ENCODE measurements at places on chromosomes 6 and 20.
A peak's percentile ranks its signal among the peaks of the same experiment; 100 is the strongest.

GRCh38 chr6:97394160-97394748 lies 111.2 kb upstream of the MMS22L start:
- DNase-seq, result peak; percentile 75

- peak; percentile 61 for DNase-seq
Observed at GRCh38 chr6:132648356-132648755, 10.6 kb downstream of the TAAR1 start.

DNA sequence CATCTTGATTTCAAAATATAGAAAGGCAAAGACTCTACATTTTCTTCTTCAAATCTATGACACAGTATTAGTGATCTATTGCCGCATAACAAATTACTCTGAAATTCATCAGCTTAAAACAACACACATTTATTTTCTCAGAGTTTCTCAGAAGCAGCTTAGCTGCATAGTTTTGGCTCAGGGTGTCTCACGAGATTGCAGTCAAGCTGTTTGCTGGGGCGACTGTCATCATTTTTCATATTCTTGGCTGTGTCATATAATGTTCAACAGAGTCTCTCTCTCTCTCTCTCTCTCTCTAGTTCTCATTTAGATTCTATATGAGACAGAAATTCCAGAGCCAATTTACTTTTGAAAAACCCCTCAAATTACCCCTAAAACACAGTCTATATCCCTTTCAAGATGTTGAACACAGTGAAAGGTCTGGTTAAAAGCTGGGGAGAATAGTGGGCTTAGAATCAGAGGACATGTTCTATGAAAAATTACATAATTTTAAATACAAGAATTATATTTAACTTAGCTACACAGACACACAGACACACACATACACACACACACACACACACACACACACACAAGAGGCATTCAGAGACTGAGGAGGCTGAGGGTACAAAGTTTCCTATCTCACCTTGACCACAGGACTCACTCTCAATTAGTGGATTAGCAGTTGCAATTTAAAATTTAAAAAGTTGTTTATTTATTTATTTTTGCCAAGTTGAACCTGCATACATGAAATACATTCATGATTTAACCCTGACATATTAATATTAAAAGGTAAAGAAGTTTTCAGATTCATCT lies 86.7 kb downstream of the MKKS start:
- DNase-seq, result peak; percentile 10

GRCh38 chr20:48169650-48170225 lies 384.5 kb upstream of the SULF2 start:
- DNase-seq, result no peak

- peak; percentile 26 for DNase-seq
Observed at GRCh38 chr6:151869345-151869744, 61.9 kb downstream of the ESR1 start.

- no peak for DNase-seq
Observed at GRCh38 chr20:33475381-33476152, 14.3 kb upstream of the CBFA2T2 start.

- no peak for DNase-seq
Observed at GRCh38 chr20:11344939-11345338, 572.8 kb upstream of the BTBD3 start.

DNA sequence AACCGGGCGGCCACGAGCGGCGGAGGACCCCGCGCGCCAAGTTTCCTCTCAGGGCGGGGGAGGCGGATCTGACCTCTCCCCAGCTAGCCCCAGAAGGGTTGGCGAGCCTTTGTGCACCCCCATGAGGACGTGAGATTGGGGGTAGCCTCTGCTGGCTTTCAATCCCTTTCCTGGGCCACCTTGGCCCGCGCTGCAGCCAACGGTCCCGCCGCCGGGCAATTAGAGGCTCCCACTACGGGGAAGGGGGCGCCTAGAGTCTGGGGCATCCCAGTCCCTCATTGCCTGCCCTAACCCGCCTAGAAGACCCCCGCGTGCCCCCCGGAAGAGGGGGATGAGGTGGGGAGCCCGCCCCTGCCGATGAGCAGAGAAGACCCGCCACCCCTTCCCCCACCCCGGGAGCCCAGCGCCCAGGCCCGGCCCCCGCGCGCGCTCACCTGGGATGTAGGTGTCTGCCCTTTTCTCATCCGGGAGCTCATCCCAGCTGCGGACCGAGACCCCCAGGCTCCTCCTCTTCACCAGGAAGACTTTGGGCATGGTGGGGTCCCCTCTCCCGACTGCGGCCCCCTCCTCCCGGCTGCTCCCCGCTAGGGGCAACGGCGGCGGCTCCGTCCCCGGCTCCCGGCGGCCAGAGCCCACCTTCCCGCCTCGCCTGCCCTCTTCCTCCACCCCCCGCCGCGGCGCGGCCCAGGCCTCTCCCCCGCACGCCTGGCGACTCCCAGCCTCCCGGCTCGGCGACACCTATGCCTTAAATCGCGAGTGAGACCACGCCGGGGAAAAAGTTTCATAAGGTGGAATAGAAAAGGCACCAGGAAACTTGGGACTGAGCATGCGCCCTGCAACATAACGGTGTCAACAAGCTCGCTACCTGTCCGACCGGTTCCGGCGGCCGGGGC lies at the start of gene OVOL2:
Gene OVOL2, minus strand, starts transcription at position 816 of the 893 bp plus-strand sequence. Its CDS starts 282 bp downstream, at position 534.
- DNase-seq, result peak; percentile 2

- no peak for DNase-seq
Observed at GRCh38 chr20:2973574-2973973, 69.8 kb upstream of the GNRH2 start.

DNA sequence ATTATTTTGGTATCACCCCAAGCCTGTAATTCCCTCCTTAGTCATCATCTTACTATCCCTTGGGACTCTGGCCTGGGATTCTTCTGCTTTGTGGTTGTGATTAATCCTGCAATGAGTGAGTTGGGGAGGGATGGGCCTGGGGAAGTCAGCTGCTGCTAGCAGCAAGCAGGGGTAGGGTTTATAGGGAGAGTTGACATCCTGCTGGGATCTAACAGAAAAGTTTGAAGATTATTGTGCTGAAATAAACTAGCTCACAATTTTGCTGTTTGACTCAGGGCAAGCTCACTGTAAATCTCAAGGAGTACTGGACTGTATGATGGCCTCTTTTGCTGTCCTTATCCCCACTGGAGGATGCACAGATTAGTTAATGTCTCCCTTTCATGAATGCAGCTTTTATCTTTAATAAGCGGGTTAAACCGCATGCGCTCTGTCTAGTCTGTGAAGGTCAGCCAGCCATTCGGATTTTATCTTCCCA lies 83.4 kb downstream of the JARID2 start:
- peak; percentile 82 for DNase-seq

- no peak for DNase-seq
Observed at GRCh38 chr6:4632421-4632820, 143.8 kb upstream of the CDYL start.

- peak; percentile 47 for DNase-seq
Observed at GRCh38 chr20:50504231-50504823, 5.9 kb upstream of the PTPN1 start.

- no peak for DNase-seq
Observed at GRCh38 chr6:36843170-36843569, 3.9 kb upstream of the CPNE5 start.

- peak; percentile 92 for DNase-seq
Observed at GRCh38 chr20:19889011-19889953, 127.9 kb upstream of the NAA20 start.

GRCh38 chr6:105646391-105646867 lies 243.5 kb upstream of the PREP start:
- no peak for DNase-seq

- peak; percentile 45 for DNase-seq
Observed at GRCh38 chr6:134642279-134642678, 307.6 kb downstream of the ALDH8A1 start.

DNA sequence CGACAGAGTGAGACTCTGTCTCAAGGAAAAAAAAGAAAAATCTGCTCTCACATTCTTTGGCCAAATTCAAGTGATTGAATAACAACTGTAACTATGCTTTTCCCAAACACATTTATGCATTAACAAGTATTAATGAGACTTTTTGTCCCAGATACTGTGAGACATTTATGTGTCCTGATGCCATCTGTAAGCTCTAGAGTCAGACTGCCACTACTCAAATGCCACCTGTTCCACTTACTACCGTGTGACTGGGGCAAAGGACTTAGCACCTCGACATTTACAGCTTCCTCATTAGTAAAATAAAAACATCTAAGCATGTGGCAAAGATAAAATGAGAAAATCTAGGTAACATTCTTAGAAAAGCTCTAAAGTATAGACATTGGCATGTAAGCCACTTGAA lies 178.1 kb upstream of the MARCKS start:
- DNase-seq, result no peak

DNA sequence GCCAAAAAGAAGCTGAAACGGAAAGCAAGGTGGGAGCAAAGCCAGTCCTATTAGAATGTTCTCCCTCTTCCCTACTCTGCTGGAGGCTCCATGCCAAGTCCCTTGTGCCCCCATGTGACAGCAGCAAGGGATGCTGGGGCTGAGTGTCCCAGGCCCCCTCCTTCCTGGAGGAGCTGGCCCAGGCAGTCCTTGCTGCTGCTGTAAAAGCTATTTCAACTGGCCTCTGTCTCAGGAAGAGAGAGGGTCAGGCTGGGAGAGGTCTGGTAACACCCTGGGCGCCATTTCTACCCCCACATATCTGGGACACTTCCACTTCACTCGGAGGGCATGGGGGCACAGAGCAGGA lies 25.0 kb downstream of the TTBK1 start:
- DNase-seq, result no peak

- no peak for DNase-seq
Observed at GRCh38 chr6:109791301-109791700, 100.2 kb downstream of the FIG4 start.

DNA sequence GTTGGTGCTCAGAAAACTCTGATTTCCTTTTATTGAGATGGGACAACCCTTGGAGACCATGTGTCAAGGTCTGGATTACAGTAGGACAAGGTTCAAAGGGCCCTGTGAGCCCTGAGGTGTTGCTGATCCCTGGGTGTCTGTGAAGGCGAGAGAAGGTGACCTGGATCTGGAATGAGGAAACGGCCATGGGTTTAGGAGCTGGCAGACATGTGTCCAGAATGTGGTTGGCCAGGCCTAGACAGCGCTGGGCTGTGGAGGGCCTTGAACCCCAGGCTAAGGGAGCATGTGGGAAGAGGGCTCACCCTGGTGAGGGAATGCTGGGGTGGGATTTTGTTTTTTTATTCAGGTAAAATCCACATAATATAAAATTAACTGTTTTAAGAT lies 24.9 kb downstream of the PCMTD2 start:
- DNase-seq, result no peak

- no peak for DNase-seq
Observed at GRCh38 chr20:45032276-45032675, 66.0 kb downstream of the STK4 start.

- no peak for DNase-seq
Observed at GRCh38 chr20:23061262-23061661, 11.8 kb upstream of the THBD start.

DNA sequence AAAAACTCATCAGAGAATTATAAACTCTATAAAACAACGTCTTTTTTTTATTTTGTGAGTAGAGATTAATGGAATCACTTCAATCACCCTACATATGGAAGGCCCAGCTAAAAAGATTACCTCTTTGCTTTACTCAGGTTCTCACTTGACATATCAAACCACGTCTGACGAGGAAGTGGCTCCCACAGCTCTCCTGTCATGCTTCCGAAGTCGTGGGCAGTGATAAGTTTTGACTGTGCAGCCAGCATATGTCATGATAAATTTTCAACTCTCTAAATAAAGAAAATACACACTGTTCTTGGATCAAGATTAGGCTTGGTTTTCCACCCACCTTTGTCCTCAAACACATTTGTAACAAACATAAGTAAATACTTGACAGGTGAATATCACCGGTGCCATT lies 279.5 kb upstream of the RNF217 start:
- DNase-seq, result no peak

DNA sequence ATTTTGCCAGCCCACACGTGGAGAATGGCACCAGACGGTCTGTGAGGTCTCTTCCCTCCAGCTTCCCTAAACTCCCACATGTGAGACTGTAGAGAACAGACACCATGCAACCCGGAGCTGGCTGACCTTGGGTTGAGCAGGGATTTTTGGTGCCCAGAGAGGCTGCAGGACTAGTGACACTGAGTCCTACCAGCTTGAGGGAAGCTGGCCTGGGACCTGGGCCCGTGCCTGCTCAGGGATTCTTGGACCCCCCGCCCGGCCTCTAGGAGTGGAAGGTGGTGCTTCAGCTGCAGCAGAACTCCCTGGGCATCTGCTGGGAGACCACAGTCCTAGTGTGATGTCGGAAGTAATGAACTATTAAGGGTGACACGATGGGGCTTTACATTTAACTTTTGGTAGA lies 3.2 kb downstream of the PSMG4 start:
- DNase-seq, result no peak

Data from fibroblast of pulmonary artery (primary cell).